Stimulated activated naive CD4-positive, alpha-beta T cell (primary cell): ENCODE measurements at places on chromosomes 7 and 10.

- no peak for DNase-seq
Measured at GRCh38 chr10:72564596-72564995, 61.3 kb downstream of the MICU1 start.

- DNase-seq, result no peak
Measured at GRCh38 chr10:33233635-33234034, 100.8 kb downstream of the NRP1 start.

DNA sequence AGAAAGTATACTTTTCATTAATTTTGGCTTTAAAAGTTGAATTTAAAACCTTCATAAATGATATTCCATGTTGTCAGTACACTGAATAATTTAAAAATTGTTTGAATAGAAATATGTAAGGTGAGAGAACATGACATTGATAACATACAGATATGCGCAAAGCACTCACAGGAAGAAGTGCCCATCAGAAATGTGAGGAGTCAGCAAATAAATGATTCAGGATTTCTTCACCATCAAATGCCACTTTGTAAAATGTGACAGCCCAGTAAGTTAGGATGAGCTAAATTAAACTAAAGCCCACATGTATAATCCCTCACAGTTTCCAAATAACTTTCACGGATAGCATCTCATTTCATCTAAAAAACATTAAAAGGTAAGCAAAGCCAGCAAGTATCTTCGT, 417.6 kb downstream of the MAGI2 start:
- no peak for DNase-seq

DNA sequence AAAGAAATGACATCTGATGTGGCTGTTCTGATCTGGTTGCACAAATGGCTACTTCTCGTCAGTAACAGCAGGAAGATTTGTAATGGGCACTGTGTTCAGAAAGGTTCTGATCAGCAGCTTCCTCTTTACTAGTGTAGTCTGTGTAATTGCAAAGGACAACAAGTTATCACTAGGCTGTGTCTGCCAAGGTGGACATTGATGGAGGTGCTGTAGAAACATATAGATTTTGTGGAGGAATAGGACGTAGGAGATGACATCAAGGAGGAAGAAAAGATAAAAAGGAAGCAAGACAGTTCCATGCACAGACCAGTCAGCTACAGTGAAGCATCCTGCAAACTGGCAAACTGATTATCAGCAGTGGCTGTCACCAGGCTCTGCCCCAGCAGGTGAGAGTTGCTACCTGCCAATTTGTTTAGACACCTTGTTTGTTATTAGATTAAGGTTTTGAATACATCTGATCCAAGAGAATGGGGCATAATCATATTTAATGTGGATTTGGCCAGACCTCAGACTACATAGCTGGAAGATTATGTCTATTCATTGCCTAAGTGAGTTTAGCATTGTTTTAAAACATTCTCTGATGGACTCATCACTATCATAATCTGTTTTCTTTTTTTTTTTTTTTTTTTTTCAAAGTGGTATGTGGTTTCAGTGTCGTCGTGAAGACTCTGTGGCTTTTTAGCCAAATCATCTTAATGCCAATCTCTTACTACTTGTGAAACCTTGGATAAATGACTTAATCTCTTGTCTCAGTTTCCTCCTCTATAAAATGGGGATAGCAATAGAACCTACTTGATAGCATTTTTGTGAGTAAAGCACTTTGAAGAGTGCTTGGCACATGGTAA, 417.9 kb upstream of the LRGUK start:
- DNase-seq, result no peak

DNA sequence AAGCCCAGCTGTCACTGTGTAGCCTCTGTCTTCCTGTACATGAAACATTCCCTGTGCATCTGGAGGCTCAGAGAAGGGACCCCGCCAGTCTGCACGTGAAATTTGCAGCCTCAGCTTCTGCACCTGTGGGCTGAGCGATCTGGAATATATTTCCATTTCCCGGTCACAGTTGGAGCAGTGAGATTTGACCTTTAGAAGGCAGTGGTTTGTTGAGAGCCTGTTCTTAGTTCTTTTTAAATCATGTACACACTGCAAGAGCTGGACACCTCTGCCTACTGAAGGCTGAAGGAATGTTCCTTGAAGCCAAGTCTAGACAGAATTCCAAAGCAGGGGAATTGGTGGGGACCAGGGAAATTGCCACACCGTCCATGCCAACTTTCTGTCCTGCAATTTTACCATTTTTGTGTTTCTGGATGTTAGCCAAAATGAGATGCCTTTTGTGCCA, 706.6 kb downstream of the INHBA start:
- DNase-seq, result no peak

- no peak for DNase-seq
Measured at GRCh38 chr7:14687777-14688176, 214.8 kb downstream of the DGKB start.

GRCh38 chr7:44075296-44076075, 6.8 kb downstream of the POLM start:
- no peak for DNase-seq

DNA sequence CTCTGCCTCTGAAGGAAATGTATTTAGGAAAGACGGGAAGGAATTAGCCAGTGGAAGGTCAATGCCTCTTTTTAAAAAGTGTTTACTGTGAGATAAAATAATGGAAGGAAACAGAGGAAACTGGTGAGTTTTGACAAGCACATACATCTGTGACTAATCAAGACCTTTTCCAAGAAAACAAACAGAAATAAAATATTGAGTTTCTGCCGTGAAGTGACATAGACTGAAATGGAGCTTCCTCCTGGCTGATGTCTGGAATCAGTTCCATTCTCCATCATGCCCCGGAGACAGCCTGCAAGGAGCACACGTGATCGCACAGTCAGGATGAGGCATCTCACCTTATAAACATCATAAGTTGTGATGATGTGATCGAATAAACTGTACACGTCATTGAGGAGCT, 30.7 kb downstream of the TECTB start:
- DNase-seq, result no peak

GRCh38 chr10:8180360-8181109, 126.0 kb downstream of the GATA3 start:
- no peak for DNase-seq

DNA sequence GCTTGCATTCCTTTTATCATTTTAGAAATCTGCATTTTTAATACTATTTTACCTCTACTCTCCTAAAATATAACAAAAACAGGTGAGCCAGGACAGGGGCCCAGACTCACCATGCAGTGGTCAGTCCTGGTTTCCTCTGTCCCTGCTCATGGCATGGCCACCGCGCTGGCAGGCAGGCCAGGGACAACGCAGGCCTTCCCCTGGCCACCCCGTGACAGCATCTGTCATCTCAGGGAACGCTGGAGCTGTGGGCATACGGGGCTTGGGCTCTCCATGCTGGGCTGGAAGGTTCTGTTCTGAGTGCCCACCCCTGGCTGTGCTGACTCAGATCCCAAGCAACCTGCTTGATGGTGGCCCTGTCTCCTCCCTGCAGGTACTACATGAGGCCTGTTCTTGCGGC, 35.1 kb upstream of the CDH23 start:
- no peak for DNase-seq

DNA sequence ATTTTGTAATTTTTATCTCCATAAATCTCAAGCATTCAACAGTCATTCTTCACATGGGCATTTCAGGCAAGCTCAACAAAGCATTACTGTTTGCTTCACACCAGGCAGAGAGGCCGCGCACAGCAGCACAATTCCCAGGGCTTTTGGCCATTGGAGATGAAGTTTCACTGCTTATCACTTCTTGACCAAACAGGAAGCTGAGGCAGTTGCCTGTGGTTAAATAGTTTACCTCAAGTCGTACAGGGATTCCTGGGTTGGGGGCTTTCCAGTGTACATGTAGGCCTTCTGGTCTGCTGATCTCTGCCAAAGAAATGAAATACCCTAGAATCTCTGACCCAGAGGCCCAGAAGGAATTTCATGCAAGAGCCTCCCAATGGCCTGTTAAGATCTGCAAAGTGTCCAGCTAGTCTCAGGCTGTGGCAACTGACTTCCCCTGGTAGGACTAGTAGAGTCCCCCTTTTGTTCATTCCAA, 11.2 kb upstream of the PRDX3 start:
- DNase-seq, result no peak

DNA sequence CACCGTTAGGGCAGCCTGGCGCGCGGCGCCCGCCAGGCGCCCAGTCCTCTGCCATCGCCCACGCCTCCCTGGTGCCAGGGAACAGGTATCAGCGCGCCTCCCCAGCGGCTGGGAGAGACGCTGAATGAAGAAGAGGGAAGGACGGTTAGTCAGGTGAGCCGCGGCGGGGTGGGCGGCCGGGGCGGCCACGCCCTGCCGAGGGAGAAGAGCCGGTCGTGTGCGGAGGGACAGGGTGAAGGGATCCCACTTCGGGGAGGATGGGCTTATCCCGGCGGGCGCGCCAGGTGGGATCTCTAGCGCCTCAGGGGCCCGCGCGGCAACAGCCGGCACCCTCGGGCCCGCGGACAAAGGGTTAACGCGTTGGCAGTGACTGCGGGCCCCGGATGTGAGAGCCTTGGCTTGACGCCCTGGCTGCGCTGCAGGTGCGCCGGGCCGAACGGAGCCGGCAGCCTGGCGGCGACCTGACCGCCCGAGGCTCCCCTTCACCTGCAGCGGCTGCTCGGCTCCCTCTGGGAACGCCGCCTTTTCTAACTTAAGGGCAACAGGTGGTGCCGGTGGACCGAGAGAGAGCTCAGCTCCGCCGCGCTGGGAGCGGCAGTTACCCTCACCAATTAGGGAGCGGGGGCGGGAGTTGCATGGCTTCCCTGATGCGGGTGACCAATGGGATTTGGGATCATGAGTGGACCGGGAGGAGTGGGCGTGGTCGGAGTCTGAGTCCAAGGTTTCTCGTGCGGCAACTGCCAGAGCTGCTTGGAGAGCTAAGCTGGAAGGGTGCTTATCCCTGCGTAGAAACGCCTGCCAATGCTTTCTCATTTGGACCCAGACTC, at the start of gene ARL4A:
Gene ARL4A, plus strand, starts transcription at position 743 of the 827 bp plus-strand sequence. CDS start 622 bp downstream, outside the sequence.
- DNase-seq, result peak; percentile 73
